ENCODE measurements at places on chromosomes 12 and 14. TPM values are rescaled to one million over a fixed set of nuclear protein-coding genes. Genes with fewer than 3 reads are reported as not detected.

FAM222A gene
- total RNA-seq = 0.48 TPM

GRCh38 chr12:12764824-12765223 lies 20.6 kb upstream of the APOLD1 start:
- no peak overlapping the region for H3K4me3 ChIP-seq
- H3K27ac ChIP-seq = peak overlapping the region; percentile 43
- peaks cover 1% of the 10 kb centered on the region for H3K27me3 ChIP-seq
- H3K4me1 ChIP-seq = no peaks in the 10 kb centered on the region
- H3K36me3 ChIP-seq = peaks cover 18% of the 10 kb centered on the region

DNA sequence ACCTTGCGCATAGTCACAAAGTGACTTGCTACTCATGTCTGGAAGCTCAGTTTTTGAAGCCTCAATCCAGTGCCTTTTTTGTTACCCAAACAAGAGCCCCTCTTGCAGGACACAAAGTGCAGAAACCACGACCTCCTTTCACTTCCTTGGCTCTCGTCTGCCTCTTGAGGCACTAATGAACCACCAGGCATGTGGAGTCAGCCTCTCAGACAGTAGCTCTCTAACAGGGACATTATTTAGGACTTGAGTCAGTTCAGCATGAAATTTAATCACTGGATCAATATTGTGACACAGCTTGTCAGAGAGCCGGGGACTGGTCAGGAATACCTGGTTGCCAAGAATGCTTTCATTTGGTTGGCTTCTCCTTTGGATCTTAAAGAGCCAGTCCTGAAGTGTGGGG lies 46.7 kb downstream of the HSPB8 start:
- H3K27ac ChIP-seq = no peak overlapping the region
- DNase-seq = no peak
- no peak overlapping the region for H3K4me3 ChIP-seq
- no peaks in the 10 kb centered on the region for H3K4me1 ChIP-seq
- peaks cover 1% of the 10 kb centered on the region for H3K27me3 ChIP-seq
- no peaks in the 10 kb centered on the region for H3K36me3 ChIP-seq

- no peaks in the 10 kb centered on the region for H3K36me3 ChIP-seq
- H3K27me3 ChIP-seq = peaks cover 27% of the 10 kb centered on the region
- no peak for DNase-seq
- no peak overlapping the region for H3K4me3 ChIP-seq
- H3K4me1 ChIP-seq = peaks cover 6% of the 10 kb centered on the region
Measured at GRCh38 chr12:109627633-109628032, 54.0 kb downstream of the MVK start.

DNA sequence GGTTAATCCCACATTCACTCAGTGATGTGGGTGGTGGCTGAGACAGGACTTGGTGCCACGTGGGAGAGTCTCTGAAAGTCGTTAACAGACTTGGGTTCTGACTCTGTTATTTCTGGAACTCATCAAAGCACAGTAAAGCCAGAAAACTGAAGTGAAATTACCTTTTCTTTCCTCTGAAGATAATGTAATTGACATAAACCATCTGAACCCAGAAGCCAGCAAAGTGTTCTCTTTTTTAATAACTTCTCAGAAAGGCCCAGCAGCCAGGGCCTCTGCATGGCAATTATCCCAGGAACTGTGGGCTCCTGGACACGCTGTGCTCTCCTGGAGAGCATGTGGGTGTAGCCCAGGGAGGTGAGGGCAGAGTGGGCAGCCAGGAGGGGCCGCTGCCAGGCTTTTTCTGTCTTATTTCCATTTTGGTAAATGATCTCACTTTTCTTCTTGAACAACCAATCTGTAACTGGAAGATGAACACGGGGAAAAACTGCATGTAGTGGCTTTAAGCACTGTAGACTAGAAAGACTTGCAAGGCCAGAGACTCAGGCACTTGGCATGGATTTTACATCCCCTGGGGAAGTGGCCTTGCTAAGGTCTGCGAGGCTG lies 444.1 kb upstream of the TMEM132C start:
- no peaks in the 10 kb centered on the region for H3K27me3 ChIP-seq
- no peak overlapping the region for H3K27ac ChIP-seq
- H3K4me3 ChIP-seq = no peak overlapping the region
- no peaks in the 10 kb centered on the region for H3K36me3 ChIP-seq

DNA sequence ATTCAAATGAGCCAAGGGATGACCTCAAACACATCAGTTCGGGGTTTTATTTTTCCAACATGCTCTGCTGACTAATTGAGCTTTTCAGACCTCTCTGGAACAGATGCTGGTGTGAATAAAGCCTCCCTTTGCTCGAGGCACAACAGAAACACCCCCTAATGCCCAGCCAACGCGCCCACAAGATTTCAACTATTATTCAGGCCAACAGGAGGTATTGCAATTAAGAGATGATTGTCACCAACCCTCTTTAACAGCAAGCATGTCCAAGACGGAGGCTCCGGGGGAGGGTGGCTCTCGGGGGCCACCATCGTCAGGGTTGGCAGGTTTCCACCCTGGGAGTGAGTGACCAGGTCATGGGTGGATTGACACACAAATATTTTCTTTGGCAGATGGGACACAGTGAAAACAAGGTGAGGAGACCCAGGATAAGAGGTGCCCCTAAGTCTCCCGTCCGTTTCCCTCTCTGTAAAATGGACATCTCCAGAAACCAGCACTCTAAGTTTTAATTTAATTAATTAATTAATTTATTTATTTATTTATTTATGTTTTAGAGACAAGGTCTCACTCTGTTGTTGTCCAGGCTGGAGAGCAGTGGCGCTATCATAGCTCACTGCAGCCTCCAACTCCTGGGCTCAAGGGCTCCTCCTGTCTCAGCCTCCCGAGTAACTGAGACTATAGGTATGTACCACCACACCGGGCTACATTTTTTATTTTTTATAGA lies 56.1 kb downstream of the MAP1LC3B2 start:
- H3K4me1 ChIP-seq = peaks cover 14% of the 10 kb centered on the region
- H3K36me3 ChIP-seq = no peaks in the 10 kb centered on the region
- no peak overlapping the region for H3K27ac ChIP-seq

NPAS3 gene
- not detected for total RNA-seq

LRIG3 gene
- 6.1 TPM for total RNA-seq

GRCh38 chr12:53005215-53005985 lies 856 bp upstream of the EIF4B start:
- H3K27ac ChIP-seq = peak overlapping the region; percentile 97

- H3K36me3 ChIP-seq = peaks cover 17% of the 10 kb centered on the region
- H3K27ac ChIP-seq = no peak overlapping the region
- DNase-seq = no peak
- no peak overlapping the region for H3K4me3 ChIP-seq
- H3K4me1 ChIP-seq = no peaks in the 10 kb centered on the region
Measured at GRCh38 chr14:104656014-104656714, 33.3 kb upstream of the INF2 start.

DNA sequence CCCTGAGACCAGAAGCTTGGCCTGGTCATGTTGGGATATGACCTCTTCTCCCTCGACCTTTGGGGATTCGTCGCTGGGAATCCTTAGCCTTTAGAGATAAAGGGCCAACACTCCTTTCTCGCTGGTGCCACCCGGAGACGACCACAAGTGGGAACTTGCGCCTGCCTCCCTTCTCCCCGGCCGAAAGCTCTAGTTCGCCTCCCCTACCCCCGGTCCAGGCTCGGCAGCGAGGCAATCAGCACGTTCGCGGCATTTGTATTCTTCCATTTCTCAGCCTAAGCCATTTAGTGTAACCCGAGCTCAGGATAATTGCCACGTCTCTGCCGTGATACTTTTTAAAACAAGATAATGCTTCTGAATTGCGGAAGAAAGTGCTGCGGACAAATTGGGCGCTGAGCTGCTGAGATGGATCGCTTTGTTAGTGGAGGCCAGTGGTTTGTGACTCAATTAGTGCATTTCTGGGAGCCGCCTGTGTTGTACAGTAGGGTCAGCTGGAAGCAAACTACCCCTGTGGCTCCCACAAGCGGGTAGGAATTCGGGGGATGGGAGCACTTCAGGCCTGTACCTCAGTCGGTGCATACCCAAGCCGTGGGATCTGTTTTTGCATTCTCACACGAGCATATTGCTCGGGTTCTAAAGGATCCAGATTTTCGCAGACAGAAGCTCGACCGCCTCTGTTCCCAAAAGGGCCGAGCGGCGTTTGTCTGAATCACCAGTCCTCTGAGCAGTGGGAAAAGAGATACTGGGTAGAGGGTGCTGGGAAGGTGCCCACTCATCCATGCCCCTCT lies 6.8 kb upstream of the SIX1 start:
- no peak for DNase-seq
- H3K36me3 ChIP-seq = peaks cover 4% of the 10 kb centered on the region
- H3K27ac ChIP-seq = no peak overlapping the region
- peaks cover 12% of the 10 kb centered on the region for H3K27me3 ChIP-seq
- peak overlapping the region; percentile 28 for H3K4me3 ChIP-seq

DNA sequence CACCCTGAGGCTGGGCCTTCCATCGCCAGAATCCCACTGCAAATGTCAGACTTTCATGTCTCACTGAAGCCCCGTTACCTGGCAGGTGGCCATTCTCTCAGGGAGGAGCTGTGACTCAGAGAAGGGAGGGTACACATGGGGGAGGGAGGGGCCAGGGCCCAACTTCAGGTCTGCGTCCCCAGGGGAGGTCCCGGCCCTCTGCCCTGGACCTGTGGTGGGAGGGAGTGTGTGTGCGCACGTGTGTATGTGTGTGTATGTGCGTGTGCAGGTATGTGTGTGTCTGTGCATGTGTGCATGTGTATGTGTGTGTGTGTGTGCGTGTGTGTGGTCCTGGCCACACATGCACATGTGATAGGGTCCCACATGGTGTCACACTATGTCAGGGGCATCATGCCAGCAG lies 50.9 kb downstream of the MVK start:
- peaks cover 6% of the 10 kb centered on the region for H3K4me1 ChIP-seq
- no peaks in the 10 kb centered on the region for H3K36me3 ChIP-seq
- no peak for DNase-seq
- peaks cover 39% of the 10 kb centered on the region for H3K27me3 ChIP-seq

ACRBP gene
- total RNA-seq = 0.21 TPM

Measured in HFFc6 (cell line).